ENCODE measurements at places on chromosomes 7 and 10. TPM values are rescaled to one million over a fixed set of nuclear protein-coding genes. Genes with fewer than 3 reads are reported as not detected.

GRCh38 chr7:108016841-108017775 is 14.1 kb upstream of the LAMB1 start:
- DNase-seq, result peak; percentile 64

GRCh38 chr7:741191-741671 is 14.2 kb upstream of the PRKAR1B start:
- no peak for DNase-seq

DNA sequence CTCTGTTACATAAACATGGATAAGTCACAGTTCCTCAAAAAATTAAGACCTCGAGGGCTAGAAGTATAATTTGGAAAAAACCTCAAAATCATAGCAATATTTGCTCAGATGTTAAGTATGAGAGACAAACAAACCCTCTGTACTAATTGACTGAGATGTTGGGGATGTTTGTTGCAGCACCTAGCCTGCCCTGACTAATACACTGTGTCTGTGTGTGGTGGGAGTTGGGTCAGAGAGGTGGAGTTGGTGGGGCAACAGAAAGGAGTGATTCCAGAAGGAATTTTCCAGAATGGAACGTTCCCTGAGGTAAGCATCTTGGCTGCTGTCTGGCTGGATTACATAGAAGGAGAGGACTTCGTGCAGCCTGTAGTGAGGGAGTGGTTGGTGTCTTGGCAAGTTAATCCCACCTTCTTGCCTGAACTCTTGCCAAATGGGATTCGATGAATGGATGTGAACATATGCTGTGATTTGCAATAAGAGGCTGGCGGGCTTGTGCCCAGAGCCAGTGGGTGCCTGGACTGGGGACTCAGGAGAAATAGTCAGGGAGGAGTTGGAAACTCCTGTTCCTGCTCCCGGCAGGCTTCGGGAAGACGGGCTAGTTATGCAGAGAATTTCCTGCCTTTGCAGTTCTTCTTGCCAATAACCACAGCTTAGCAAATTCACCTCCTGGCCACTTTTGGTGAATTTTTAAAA is 9.3 kb upstream of the FAM180A start:
- peak; percentile 77 for DNase-seq

GRCh38 chr10:71974489-71975021 is 10.4 kb downstream of the CHST3 start:
- DNase-seq, result peak; percentile 85

The TOMM7 gene
- 356 TPM for total RNA-seq

GRCh38 chr7:154338701-154339506 is 286.7 kb downstream of the DPP6 start:
- no peak for DNase-seq

The NKX2-3 gene
- total RNA-seq, result 0.59 TPM

The SLC39A12 gene
- total RNA-seq, result not detected

DNA sequence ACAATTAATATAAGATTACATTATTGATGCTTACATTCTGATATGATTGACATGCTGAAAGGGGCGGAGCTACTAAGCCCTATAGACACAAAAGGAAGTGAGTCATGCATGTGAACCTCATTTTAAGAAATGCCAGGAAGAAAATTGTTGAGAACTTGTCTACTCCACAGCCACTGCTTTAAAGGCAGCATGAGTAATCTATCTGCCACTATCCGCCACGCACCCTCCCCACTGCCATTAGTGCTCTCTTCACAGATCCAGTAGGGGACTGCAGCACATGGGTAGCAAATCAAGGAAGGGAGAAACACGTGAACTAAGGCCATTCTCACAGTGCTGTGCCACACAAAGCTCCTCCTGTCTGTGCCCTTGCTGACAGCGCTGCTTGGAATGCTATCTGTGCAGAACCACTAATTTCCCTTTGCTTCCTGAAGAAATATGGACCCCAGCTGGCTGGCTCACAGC is 524.8 kb downstream of the GRM8 start:
- DNase-seq, result peak; percentile 67
